ENCODE measurements at places on chromosomes 7 and 10.

DNA sequence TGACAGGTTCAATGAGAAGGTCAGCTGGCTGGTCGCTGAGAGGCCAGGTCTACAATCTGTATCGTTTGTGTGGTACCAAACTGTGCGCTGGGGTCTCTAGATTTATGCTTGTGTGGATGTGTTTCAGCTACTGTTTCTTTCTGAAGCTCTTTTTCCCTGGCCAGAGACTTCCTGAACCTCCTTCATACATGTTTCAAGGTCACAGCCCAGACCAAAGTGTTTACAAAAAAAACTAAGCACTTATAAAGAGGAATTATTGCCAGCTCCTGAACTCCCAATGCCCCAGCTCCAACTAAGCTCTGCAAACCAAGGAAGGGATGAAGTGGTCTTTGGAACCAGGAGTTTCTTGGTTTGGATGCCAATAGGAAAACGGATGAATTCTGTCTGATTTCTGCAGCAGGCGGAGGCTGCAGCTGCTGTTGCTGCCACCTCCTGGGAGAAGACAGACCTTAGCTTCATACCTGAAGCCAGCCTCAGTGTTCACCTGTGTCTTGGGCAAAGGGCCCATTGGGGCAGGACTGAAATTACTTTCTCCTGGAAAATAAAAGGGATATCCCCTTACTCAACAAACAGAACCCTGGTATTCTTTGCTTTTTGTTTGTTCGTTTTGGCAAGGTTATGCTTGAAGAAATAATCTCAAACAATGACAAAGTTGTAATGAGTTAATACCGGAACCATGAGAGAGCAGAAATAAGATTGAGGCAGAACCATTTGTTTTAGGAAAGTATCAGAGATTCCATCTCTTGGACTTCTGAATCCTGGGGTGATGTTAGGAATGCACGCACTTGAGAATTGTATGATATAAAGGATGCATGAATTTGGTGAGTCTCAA, 24.6 kb upstream of the MKLN1 start:
- no peak for DNase-seq

DNA sequence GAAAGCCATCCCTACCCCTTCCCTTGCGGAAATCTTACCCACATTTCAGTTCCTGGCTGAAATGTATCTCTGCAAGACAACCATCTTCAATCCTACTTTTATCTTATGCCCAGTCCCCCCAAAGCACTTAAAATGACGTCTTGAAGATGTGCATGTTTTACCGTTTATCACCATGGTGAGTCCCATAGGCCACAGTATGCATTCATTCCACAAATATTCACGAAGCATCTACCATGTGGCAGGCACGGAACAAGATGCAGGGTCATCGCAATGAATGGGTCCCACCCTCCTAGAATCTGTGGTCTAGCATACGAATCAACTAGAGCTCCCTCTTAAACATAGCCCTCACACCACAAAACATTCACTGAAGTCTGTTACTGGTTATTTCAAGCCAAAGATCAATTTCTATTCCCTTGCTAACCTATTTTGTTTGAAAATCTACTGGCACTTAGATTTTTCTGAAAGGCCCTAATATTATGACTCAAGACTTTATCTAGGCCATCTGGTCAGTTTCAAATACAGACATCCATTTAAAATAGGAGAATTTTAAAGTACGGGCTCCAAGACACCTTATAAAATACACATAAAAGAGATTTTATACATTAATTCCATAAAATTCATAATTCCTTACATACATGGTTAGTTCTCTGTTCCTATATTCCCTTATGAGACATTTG, 99.4 kb downstream of the PARD3 start:
- no peak for DNase-seq

DNA sequence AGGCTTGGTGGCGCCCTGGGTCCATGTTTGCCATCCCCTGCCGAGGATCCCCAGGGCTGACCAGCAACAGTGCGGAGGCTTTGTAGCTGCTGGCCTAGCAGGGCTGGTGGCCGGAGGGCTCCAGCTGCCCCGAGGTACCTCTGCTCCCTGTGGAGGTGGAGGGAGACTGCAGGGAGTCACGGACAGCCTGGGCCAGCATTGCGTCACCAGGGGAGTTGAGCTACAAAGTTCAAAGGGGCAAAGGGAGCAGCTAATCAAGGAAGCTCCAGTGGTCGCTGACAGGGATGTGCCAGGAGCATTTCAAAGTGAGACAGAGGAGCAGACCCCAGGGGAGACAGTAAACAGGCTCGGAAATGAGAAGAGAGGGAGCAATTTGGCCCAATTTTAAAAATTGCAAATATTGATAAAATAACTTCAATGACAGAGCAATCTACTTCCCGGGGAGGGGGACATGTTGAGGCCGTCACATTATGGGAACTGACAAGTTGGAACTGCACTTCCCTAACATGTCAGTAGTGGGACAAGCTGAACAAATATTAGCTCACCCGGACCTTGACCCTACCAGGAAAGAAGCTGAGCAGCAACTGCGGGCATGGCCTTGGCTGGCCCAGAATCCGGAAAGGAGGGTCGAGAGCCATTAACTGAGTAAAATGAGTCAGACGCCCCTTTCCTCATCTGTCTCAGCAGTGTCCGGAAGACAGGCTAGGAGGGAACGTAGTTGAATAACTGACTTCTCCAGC, 39.4 kb downstream of the BTBD16 start:
- no peak for DNase-seq

DNA sequence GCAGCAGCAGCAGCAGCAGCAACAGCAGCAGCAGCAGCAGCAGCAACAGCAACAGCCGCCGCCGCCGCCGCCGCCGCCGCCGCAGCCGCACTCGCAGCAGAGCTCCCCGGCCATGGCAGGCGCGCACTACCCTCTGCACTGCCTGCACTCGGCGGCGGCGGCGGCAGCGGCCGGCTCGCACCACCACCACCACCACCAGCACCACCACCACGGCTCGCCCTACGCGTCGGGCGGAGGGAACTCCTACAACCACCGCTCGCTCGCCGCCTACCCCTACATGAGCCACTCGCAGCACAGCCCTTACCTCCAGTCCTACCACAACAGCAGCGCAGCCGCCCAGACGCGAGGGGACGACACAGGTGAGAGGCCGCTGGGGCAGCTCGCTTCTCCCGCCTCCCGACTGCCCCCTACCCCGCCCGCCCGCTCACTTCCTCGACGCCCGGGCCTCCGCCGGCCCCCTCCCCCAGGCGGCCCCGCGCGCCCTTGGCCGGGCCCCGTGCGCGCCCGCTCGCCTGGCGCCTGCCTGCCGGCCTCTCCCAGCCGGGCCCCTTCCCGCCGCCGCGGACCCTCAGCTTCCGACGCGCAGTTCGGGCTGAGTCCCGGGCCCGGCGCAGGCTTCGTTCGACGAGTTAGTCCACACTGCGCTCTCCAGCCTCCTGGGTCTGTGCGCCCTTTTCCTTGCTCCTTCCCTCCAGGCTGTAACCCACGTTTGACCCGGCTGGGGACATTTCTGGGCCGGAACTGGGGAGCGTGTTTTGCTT, 882 bp downstream of the DLX6 start:
- DNase-seq = peak; percentile 54
